ENCODE measurements at places on chromosomes 5 and 9.

GRCh38 chr9:114429488-114429887 lies 41.7 kb upstream of the AKNA start:
- no peak for DNase-seq

GRCh38 chr5:16411741-16412455 lies 53.7 kb downstream of the ZNF622 start:
- DNase-seq: no peak

DNA sequence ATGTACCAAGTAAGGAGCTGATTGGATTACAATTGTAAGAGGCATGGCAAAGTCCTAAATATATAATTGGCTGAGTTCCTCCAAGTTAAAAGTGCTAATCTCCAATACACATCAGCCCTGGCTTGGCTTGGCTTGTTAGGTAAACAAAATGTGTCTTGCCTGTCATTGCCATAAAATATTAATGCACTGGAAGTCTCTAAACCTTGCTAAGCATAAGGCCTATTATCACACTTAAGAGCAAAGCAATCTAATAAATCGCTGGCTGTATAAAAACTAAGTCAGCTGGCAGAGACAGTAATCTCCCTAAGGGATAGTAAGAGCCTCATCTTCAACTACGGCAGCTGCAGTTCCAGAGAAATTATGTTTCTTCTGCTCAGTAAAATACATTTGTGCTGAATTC lies 418.6 kb upstream of the GRAMD2B start:
- no peak for DNase-seq

- DNase-seq: no peak
Measured at GRCh38 chr5:34652466-34652865, 3.7 kb upstream of the RAI14 start.

GRCh38 chr5:156913719-156914370 lies 49.2 kb downstream of the TIMD4 start:
- peak; percentile 48 for DNase-seq

DNA sequence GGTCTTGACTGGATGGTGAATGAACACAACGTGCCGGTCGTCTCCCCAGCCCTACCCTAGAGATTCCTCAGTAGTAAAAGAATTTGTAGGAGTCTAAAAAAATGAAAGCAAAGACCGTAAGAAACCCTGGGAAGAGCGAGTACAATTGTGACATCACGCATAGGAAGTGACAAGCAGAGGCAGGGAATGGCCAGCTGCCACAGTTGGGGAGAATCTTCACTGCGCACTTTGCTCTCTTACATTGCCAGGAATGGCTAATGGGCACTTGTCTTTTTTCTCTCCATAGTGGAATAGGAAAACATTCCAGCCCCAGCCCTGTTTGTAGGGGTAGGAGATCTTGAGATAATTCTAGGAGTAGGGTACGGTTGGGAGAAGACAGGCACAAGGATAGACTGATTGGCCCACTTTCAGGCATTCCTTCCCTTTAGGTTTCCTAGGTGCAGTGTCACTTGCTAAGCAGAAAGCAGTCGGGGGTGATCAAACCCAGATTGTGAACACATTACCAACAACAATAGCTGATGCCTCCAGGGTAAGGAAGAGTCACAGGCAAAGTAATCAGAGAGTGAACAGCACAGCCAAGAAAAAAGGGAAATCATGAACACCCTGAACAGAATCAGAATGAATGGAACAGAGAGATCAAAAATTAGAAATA lies 302.7 kb downstream of the MAN2A1 start:
- DNase-seq: no peak

GRCh38 chr9:16315720-16316119 lies 554.8 kb downstream of the BNC2 start:
- no peak for DNase-seq

- DNase-seq: no peak
Measured at GRCh38 chr5:122121479-122122465, 7.6 kb upstream of the ZNF474 start.
